AG08396 (cell line): ENCODE measurements at places on chromosomes 3 and 15.

DNA sequence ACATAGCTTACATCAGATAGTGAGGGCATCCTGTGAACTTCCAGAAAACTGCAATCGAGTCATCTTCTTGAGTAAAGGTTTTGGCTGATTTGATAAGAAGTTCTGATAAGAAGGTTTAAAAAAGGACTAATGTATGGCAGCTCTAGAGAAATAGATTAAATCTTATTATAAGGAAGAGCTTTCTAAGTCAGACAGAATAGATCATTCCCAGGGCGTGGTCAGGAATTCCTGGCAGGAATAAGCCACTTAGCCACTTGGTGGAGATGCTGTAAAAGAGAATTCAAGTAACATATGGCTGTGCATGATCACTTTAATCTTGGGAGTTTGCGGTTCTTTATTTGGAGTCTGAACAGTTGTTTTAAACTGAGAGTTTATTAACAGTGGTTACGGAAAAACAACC is 17.4 kb downstream of the PGBD4 start:
- DNase-seq = no peak

- DNase-seq = no peak
Measured at GRCh38 chr3:32843510-32844321, 25.9 kb downstream of the TRIM71 start.

DNA sequence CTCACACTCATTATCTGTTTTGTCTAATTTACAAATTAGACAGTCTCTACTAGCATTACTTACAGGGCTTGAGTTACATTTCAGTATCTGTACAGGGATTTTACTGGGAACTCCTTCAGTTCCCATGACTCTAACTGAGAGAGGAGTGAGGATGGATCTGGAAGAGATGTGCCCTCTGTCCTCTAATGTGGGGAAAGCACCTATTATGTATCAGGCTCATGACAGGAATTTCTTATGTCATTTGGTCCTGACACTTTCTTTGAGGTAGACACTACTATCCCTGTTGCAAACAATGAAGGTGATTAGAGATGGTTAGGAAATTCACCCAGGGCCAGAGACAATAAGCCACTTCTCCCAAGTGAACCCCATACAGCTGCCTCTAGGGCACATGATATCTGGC is 10.9 kb upstream of the NCKIPSD start:
- no peak for DNase-seq

GRCh38 chr15:98873441-98874218 is 134.0 kb downstream of the PGPEP1L start:
- DNase-seq = peak; percentile 51

- no peak for DNase-seq
Measured at GRCh38 chr15:66685638-66686150, 16.3 kb upstream of the SMAD6 start.

GRCh38 chr3:66196633-66197032 is 24.2 kb upstream of the SLC25A26 start:
- peak; percentile 23 for DNase-seq

DNA sequence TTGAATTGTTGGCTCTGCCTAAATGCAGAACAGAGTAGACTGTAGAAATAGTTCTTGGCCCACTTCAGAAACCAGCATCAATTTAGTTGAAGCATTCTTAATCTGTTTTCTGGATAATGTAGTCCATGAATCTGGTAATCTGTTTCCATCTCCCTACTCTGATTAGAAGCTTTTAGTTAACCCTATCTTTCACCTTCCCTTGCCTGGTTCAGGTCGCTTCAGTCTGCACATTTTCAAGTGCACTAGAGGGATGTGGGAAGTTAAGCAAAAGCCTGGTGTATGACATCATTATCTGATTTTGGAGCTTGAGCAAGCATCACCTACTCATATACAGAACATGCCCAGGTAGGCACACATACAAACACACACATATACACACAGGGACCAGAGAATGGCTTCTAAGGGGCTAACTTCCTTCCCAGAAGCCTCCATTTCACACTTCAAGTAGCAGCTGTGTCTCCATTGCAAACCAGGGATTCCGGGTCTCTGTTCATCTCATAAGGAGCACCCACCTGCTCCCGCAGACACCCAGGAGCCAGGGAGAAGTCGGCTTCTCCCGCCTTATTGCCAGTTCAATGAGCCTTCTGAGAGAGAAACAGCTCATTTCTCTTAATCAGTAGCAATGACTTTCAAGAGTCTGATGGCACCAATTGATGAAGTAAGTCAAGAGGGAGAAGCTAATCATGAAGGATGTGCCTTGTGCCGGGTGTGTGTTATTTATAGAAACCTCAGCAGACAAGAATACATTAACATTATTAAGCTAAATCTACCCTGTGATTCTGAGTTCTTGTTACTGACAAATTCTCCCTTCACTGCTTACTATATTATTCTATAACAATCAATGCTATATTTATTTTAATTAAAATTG is 347.9 kb upstream of the STAC start:
- no peak for DNase-seq

DNA sequence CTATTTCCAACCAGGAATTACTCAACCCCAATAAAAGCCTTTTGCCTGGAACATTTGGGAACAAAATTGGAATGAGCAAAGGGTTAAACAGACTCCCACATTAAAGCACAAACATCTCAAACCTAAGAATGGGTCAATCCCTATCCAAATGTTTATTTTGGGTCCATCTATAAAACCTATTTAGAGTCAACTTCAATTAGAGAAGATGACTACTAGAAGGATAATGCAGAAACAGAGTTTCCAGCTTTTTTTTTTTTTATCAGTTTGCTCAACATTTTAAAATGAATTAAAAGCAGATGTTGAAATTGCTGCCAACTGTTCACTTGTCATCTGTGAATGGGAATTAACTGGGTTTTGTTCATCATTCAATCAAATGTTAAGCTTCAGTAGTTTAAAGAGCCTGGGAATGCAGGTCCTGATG is 4.1 kb upstream of the TBC1D23 start:
- no peak for DNase-seq

GRCh38 chr3:72760225-72760624 is 88.0 kb downstream of the SHQ1 start:
- DNase-seq = no peak

DNA sequence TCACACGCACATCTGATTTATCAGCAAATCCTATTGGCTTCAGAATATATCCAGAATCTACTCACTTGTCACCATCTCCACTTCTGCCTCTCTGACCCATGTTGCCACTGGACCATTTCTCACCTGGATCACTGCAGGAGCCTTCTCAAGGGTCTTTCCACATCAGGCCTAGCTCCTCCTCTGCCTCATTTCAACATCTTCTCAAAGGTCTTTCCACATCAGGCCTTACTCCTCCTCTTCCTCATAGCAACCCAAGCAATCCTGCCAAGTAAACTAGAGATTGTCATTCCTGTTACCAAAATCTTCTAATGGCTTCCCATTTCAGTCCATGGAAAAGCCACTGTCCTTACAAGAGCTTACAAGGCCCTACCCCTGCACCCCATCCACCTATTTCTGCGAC is 18.0 kb upstream of the DUT start:
- no peak for DNase-seq

DNA sequence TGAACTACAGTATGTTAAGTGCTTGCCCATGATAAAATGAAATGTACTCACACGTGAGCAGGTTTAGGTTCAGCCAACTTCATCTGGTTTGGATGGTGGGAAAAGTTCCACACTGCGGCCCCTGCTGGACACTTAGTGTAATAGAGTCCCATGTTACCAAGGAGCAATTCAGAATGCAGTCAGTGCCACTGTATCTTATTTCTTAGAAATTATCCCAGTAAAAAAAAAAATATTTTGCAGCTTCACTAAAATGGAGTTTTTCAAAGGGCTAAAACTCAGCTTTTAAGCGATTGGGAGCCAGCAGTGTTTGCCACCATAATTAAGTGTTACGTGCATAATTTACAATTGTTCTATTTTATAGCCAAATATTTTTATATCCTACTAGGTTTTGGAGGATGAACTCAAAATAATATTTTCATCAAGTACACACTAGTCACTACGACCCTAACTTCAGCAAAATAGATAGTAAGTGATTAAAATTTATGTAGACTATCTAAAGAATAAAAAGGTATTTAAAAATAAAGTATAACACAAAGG is 371.7 kb upstream of the GBE1 start:
- peak; percentile 51 for DNase-seq

DNA sequence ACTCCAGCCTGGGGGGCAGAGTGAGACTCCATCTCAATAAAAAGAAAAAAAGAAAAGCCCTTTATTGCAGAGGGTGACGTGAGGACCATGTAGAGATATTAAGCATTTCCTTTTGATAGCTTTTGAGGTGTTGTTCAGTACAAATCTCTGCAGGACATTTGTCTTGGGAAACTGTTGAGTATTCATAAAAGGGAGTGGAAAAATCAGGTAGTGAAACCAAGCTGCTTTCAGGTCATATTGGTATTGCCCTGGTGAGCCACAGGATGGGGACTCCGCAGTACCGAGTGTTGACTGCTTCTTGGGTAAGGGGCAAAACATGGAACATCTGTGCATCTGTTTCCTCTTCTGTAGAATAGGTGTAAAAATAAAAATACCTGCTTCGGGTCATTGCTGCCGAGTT is 9.9 kb downstream of the ITPR1 start:
- DNase-seq = no peak

- no peak for DNase-seq
Measured at GRCh38 chr3:40585381-40586016, 60.7 kb downstream of the ZNF621 start.

- DNase-seq = peak; percentile 16
Measured at GRCh38 chr3:153734777-153735551, 386.2 kb upstream of the ARHGEF26 start.

GRCh38 chr15:84814916-84815315 is 2.2 kb upstream of the ALPK3 start:
- no peak for DNase-seq

- no peak for DNase-seq
Measured at GRCh38 chr3:194049394-194049793, 86.6 kb upstream of the HES1 start.
